ENCODE measurements at places on chromosomes 3 and 15.

GRCh38 chr3:171498921-171499320 lies 38.7 kb upstream of the TNIK start:
- no peak for DNase-seq

GRCh38 chr3:118909763-118910162 lies 124.9 kb downstream of the IGSF11 start:
- DNase-seq: no peak

DNA sequence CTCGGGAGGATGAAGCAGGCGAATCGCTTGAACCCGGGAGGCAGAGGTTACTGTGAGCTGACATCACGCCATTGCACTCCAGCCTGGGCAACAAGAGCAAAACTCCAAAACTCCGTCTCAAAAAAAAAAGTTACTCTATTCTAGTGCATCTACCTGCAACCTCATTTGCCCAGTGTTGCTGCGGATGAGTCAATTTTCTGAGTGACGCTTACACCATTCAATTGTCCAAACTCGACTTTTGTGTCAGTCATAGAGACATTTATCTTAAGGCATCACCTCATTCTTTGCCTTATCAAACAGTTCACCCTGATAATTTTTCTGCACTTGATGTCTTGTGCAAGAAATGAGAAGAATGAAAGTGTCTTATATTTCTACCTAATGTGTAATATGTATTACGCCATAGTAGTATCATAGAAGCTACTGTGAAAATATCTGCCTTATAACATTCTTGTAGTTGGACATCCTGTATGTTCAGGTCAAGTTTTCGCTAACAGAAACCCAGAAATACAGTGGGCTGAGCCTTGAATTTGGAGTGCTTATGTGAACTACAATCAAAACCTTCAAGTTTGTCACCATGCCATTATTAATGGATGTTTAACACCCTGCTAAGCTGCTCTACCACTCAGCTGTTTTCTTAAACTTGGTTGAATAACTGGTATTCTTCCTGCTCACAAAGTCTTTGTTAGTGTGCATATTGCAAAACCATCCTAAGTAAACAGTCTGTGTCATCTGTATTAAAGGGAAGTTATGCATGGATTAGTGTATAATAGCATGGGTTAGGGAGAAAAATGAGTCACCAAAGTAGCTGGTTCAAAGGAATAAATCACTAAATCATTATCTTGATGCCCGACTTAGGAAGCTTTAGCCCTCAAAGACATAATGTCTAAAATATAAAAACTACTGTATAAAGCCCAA lies 531.0 kb upstream of the NR2F2 start:
- DNase-seq: no peak

DNA sequence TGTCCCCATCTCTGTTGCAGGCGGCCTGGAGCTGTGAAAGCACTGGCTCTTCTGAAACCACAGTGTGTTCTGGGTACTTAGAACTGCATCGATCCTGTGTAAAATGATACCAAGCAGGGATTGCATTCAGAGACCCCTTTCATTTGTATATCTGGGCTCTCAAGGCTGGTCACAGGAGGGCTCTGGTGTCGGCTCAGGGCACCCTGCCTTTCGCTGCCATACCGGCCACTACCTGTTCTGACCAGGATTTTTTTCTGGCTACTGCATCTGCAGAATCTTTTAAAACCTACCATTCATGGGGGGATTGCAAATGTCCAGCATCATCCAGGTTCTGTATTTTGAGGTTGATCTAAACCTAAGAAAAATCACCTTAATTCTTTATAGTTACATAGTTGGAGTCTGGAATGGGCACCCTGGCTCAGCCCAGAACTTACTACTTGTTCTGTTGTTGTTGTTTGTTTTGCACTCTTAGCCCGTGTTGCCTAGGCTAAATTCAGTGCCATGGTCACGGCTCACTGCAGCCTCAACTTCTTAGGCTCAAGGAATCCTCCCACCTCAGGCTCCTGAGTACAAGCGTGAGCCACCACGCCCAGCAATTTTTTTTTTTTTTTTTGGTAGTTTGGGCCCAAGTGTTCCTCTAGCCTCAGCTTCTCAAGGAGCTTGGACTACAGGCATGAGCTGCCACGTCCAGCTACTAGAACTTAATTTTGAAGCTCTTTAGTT lies 52.7 kb downstream of the TRIM71 start:
- no peak for DNase-seq

GRCh38 chr3:20320489-20320888 lies 134.5 kb upstream of the SGO1 start:
- DNase-seq: no peak

DNA sequence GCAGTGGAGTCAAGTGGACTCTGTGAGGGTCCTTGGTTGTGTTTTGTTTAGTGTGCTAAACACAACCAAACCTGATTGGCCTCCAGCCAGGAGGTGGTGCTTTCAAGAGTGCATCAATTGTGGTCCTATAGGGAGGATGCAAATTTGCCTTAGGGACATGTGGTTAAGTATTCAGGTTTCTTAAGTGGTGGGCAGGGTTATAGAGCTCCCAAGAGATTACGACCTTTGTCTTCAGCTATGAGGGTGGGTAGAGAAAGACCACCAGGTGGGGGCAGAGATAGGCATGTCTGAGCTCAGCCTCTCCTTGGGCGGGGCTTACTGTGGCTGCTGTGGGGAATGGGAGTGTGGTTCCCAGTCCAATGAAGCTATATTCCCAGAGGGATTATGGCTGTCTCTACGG lies 186.6 kb downstream of the SQOR start:
- DNase-seq: no peak

DNA sequence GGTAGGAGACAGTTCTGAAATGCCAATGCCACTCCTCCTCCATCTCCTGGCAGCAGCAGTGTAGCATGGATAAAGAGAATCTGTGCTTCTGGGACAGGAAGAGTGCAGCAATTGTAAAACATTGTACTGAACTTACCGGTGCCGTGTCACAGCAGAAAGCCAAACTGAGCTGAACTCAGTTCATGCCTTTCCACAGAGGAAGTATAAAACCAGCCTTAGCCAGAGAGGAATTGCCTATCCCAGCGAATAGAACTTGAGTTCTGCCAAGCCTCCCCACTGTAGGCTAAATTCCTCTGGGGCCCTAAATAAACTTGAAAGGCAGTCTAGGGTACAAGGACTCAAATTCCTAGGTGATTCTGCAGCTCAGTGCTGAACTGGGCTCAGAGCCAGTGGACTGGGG lies 148.8 kb downstream of the SLC9A9 start:
- DNase-seq: no peak

- no peak for DNase-seq
These were observed 107.7 kb upstream of the TSC22D2 start for GRCh38 chr3:150300388-150300787.

GRCh38 chr15:68592544-68592943 lies 13.8 kb downstream of the CORO2B start:
- no peak for DNase-seq

DNA sequence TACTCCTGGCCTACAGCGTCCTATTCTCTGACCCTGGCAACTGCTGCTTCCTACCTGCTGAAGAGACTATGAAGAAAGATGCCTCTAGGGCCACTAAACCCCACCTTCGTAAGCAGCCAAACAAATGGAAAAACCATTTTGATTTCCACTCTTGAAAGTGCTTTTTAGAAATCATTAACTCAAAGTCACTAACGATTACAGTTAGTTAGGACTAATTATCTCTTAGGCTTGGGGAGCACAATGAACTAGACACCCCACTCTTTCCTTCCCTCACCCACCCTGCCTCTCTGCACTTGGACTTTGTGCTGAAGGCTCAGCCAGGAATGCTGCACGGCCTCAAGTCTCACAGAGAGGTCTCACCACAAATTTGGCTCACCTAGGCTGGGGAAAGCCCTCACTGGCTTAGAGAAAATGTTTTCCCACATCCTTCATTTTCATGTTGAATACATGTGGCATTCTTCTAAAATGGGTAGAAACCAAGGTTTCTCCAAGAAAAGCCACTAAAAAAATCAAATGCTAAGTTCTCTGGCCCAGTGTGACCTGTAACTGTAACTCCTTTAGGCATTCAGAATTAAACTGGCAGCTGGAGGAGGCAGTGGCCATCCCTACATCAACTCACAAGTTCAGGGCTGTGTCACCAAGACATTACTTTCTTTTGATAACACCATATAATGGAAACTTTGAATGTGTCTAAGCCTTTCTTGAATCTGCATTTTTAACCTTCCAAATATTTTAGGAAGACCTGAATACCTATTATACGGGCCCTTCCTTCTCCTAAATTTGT lies 47.1 kb downstream of the NPTN start:
- DNase-seq: no peak

- no peak for DNase-seq
These were observed 9.0 kb downstream of the C2CD4A start for GRCh38 chr15:62075595-62076277.

DNA sequence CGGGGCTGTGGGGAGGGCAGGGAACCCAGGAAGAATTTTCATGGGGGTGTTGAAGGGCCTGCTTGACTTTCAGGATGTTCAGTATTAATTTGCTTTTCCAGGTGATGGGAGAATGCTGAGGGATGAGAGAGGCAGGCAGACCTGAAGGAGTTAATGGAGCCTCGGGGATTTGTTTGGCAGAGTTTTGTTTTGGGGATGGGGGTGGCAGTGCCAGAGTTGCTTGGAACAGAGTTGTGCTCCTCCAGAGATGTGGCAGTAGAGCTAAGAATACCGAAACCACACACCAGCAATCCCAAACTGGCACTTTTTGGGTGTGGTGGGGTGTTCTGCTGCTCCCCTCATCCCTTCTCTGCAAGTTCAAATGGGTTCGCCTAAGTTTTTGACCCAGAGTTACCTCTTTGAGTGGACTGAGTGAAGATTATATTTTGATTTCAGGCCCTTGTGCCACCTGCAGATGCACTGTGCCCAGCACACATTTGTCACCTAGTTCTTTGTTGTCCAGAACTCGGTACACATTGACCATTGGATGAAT lies 1.6 kb downstream of the BOC start:
- DNase-seq: no peak

DNA sequence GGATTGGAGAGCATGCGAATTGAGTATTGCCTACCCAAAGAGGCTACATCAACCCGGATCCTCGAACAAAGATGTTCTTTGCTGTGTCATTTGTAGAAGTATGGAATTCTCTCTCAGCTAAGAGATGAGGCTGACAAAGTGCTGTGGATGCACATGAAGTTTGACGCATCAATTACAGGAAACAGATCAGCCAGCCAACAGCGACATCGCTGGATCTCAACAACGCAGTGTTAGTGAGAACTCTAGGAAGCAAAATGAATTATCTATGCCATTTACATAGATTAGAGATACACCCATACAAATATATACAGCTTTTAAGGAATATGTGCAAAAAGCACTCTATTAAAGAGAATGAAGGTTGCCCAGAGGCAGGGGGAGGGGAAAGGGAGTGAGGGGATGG lies 160.6 kb upstream of the RGMA start:
- no peak for DNase-seq

Data from stimulated activated CD4-positive, alpha-beta T cell treated with anti-CD3 and anti-CD28 coated beads, Interleukin-12 subunit alpha, Interleukin-12 subunit beta, amount 100 ng/mL, for 4 hours (primary cell).